ENCODE measurements at places on chromosomes 2 and 18.

GRCh38 chr18:42365591-42365990, 410.6 kb downstream of the PIK3C3 start:
- no peak for DNase-seq

DNA sequence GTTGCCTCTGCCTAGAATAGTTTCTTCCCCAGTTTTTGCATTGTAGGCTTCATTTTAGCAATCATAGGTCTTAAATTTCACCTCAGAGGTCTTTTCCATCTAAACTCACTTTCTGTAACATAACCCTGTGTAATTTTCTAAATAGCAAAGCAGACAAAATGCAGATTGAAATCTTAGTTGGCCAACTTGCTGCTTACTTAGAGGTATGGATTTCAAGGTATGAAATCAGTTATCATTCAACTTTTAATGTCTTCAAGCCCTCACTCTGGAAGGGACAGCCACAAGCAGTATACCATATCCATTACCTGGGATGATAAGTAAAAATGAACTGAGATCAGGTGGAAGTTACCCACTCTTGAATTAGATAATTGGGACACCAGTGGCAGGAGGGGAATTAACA, 3.9 kb downstream of the CCDC121 start:
- no peak for DNase-seq

GRCh38 chr18:48695671-48696070, 156.8 kb downstream of the CTIF start:
- no peak for DNase-seq

- DNase-seq: no peak
Observed at GRCh38 chr2:68250652-68251186, 1.6 kb downstream of the PPP3R1 start.

DNA sequence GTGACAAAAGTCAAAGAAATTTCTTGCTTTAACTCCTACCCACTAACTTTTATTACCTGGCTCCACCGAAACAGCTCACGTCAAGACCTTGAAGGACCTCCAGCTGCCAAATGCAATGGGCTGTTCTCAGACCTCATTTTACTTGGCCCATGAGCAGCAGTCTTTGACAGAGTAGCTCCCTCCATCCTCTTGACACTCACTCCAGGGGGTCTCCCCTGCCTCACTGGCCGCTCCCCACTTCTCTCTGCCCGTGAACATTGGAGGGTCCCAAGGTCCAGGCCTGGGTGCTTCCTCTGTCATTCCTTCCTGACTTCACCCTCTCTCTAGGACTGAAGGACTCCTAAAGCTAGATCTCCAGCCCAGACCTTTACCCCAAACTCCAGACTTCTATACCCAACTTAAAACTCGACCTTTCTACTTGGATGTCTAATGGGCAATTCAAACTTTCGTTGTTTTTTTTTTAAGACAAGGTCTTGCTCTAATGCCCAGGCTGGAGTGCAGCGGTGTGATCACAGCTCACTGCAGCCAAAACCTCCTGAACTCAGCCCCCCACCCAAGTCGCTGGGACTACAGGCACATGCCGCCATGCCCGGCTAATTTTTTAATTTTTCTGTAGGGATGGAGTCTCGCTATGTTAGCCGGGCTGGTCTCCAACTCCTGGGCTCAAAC, 92.9 kb upstream of the ST3GAL5 start:
- DNase-seq: no peak

DNA sequence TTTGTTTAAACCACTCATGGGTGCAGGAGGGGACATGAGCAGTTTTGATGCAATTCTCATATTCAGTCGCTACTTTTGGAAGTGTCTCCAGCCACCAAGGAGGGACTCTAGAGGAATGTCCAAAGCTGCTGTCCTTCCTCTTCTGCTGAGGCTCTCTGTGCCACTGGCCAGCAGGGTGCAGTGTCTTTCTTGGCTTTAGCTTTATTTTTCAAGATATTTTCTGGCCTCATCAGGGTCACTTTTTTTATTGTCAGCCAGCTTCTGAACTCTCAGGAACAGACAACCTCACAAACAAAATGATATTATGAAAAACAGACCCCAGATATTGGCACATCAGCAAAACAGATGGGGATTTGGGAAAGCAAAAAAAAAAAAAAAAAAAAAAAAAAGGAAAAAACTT, 289.3 kb upstream of the ZSWIM2 start:
- DNase-seq: no peak

DNA sequence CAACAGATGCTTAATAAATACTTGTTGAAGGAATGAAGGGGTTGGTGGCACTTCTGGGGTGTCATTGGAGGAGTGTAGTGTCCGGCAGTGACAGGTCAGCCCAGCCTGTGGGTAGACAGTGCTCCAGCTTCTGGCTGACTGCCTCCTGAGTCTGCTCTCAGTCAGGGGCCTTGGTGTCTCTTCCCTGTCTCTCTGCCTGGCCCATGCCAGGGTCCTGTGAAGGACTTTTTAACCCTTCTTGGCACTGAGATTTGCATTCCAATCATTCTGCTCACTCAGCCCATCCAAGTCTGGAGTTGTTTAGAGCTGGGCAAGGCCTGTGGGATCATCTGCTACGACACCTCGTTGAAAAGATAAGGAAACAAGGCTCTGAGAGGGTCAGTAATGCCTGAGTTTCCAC, 1.4 kb upstream of the KCNK3 start:
- no peak for DNase-seq

DNA sequence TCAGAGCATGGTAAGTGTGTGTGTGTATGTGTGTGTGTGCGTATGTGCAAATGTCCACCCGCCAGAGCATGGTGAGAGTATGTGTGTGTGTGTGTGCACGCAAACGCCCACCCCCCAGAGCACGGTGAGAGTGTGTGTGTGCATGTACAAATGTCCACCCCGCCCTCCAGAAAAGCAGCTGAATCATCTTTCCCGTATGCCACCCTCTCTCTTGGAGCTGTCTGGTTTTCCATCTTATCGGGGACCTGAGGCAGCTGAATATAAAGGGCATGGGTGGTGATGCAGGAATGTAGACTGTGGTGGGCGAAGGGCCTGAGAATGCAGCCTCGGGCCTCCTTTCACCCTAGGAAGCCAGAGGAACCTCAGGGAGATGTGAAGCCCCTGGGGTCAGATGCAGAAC, 66.9 kb downstream of the COPS7B start:
- no peak for DNase-seq

DNA sequence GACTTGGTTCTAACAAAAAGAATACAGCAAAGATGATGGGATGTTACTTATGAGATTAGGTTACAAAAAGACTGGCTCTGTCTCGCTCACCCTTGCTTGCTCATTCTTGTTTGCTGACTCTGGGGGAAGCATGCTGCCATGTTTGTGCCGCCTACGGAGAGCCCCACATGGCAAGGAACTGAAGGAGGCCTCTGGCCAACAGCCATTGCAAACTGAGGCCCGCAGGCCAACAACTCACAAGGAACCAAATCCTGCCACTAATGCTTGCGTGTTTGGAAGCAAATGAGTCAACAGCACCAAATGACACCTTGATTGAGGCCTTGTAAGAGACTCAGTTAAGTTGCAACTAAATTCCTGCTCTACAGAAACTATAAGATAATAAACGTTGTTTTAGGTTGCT, 297.6 kb upstream of the STON1 start:
- DNase-seq: no peak

DNA sequence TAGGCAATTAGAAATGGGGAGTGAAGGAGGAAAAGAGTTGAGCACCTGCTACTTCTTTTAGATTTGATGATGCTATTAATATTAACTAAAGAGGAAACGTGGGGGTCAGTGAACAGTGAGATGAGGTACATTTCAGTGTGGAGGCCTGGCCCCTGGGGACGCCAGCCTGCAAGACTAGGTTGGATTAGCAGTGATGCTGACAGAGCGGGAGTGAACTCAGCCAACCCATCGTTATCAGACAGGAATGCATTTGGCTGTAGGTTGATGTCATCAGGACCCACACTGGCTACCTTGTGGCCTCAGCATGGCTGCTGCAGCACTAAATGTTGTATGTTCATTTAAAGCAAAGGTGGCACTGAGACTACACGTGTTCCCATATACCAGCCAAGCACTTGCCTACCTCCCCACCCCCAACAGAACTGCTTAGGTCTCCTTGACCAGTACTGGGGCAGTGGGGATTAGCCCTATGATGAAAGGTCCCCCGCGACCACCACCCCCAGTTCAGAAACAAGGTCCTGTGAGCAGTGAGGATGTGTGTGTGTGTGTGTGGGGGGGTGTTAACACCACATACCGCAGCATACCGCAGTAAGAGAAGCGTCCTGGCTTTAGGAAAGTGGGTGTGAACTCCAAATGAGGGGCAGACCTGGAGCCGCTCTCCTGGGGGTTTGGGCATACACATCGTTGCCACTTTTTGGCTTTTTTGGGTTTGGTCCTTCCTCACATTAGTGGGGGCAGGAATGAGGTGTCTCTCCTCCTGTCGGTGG, 26.0 kb downstream of the DGKD start:
- DNase-seq: no peak

DNA sequence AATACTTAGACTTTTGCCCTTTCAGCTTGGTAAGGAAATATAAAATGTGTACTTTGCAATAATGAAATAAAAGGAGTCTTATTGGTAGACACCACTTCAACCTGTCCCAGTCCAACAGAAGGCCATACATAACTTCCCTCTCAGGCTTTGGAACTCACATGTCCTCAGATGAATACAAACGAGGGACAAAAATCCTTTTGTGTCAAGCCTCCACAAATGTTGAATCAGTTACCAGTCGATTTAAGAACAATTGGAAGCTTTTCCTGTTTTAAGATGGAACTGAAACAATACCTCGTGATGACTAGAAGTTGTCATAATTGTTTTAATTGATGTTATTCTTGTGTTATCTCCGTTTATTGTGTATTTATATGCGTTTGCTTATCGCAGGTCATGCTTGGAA, 385.1 kb upstream of the POU3F3 start:
- DNase-seq: no peak

- DNase-seq: no peak
Observed at GRCh38 chr18:39462436-39462835, 1896.8 kb upstream of the CELF4 start.

DNA sequence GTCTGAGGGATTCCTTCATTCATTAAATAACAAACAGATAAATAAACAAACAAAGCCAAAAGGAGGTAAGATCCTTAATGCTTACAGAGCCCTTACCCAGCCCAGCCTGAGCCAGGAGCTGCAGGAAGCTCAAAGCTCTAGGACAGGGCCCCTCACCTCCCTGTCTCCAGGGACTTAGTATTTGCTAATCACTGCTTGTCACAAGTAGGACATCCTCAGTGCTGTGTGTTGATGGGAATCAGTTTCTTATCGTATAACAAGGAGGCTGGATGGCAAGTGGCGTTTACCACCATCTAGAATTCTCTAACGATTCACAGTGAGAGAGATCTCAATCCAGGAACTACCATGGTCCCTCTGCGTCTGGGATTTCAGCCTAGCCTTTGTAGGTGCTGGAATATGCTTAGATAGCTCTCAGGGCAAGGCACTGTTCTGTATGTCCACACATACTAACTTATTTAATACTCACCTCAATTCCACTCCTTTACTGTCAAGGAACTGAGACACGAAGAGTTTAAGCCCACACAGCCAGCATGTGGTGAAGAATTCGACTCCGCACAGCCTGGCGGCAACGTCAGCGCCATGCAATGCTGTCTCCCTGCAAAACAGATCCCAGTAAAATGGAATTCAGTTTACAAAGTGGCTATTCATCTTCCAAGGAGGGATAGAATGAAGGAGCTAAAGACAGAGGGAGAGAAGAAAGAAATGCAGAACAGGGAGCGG, 164.8 kb downstream of the MYCN start:
- no peak for DNase-seq

- no peak for DNase-seq
Observed at GRCh38 chr2:7567646-7568045, 650.4 kb downstream of the RNF144A start.

DNA sequence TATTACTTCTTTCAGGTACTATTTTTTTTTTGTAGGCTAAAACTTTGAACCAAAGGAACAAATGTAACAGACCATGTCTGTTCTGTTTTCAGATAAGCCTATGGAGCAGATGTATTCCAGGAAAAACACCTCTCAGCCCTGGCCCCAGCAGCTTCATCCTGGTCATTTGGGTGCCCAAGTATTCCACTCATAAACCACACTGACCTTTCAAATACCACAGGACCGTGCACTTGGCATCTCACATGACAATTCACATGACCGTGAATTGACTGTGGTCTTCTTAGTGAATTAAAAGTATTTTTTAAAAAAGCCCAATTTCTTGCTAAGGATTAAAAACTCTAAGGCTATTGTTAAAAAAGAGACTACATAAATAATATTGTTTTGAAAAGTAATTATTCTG, 50.2 kb downstream of the SMIM21 start:
- peak; percentile 21 for DNase-seq

DNA sequence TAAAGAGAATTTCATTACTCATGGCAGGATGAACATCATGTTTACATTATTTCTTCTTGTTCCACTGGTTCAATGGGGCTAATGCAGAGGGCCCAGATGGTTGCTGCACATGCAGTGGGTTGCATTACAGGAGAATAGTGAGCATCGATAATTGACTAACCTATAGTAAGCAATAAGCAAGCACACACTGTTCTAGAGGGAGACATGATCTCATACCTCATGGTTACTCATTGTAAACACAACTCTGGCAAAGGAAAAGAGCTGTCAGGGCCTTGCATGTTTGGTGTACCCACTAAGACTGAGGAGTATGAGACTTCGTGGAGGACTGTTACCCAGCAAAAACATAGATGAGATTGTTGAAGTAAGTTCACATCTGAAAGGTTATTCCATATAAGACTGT, 885.6 kb upstream of the VRK2 start:
- DNase-seq: no peak

GRCh38 chr2:225131898-225132297, 89.6 kb upstream of the DOCK10 start:
- DNase-seq: no peak

GRCh38 chr2:43125090-43125998, 101.1 kb downstream of the ZFP36L2 start:
- no peak for DNase-seq

GRCh38 chr2:119484834-119485233, 39.4 kb downstream of the SCTR start:
- no peak for DNase-seq

GRCh38 chr18:3046216-3046808, 33.4 kb upstream of the LPIN2 start:
- no peak for DNase-seq

- DNase-seq: no peak
Observed at GRCh38 chr2:135890835-135891234, 14.6 kb upstream of the MCM6 start.

- no peak for DNase-seq
Observed at GRCh38 chr2:36734304-36734703, 37.8 kb downstream of the VIT start.

- no peak for DNase-seq
Observed at GRCh38 chr2:62423883-62424458, 82.0 kb downstream of the TMEM17 start.

DNA sequence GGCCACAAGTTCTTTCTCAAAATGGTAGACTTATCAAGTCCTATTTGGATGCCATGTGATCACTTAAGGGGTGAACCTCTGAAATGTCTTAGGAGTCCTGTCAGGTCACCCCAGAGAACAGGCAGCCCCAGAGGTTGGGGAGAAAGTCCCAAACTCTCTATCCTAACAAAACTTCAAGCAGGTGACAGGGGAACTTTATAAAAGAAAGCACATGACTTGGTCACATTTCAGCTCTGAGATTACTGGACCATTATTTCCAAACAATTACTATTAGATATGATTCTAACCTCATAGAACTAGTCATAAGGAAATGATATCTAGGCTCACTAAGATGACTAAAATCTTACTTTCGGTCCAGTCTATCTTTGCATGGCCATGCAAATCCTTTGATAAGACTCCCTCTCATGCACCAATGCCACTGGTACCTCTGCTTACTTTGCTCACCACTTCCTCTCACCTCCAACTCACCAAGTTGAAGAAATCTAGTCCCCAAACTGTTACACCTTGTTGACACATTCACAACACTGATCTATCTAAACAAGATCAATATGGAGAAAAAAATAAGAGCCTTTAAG, 107.0 kb downstream of the GALNT14 start:
- DNase-seq: no peak

Data from NCI-H187 (cell line).